ENCODE measurements at places on chromosomes 4 and X.

GRCh38 chrX:25175743-25176142 lies 160.0 kb upstream of the ARX start:
- no peak for DNase-seq

DNA sequence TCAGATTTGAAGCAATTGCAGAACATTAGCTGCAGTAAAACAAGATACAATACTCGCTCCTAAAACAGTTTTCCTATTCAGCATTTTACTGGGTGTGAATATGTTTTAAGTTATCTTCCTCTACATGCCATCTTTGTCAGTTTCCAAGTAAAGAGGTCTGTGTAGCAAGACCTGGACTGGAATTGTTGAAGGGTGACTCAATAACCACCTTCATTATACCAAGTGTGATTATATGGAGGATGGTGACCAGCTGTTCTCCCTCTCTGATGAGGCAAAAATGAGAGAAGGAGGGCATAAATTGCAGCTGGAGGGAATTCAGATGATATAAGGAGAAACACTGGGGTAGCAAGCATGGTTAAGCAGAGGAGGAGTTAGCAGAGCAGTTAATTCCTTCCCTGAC lies 922.1 kb upstream of the SLIT2 start:
- DNase-seq: no peak

DNA sequence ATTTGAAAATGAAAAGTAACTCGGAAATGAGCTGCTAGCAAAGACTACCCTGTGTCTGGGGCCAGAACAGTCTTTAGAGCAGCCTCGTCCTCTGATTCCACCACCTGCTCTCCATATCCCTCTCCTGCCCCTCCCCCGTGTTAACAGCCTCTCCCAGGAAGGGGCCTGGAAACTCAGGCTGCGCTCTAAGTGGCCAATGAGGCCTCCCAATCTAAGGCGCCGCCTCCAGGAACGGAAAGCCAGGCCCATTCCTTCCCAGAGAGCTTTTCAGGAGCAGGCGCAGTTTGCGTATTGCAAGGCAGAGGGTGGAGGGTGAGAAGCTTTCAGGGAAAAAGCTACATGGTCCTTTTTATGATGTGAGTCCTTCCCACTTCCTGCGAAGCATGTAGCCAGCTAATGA lies 31.2 kb downstream of the RS1 start:
- DNase-seq: no peak

GRCh38 chrX:30589146-30589888 lies 11.8 kb upstream of the TASL start:
- no peak for DNase-seq

GRCh38 chrX:129786210-129786651 lies 6.5 kb downstream of the SASH3 start:
- no peak for DNase-seq

DNA sequence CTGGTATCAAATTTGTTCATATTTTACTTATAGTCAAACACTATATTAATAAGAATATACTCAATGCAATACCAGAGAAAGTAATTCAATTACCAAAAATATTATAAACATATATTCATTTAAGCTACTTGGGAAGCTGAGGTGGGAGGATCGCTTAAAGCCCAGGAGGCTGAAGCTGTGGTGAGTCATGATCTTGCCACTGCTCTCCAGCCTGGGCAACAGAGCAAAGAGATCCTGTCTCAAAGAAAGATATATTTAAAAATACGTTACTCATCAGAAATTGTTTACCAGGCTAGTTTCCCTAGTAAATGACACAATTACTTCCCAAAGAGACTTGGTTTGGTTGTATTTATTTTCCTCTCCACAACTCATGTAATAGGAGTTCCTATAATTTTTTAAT lies 433.6 kb downstream of the GASK1B start:
- DNase-seq: no peak

GRCh38 chr4:26611885-26612284 lies 28.0 kb downstream of the TBC1D19 start:
- DNase-seq: no peak

DNA sequence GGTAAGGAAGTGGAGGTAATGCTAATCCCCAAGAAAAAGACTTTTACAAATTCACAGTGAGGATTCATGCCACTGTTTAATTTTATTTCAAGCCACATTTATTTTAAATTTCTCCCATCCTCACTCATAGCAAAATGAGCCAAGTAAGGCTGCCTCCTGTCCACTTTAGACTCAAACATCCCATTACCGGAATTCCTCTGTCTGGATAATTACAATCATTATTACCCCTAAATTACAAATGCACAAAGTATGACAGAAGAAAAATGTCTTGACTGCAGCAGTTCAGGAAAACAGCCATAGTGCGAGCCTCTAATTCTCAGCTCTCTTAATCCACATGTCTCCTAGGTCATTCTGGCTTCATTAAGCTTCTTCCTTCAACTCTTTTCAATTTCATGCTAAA lies 57.0 kb downstream of the MAPK10 start:
- DNase-seq: no peak

DNA sequence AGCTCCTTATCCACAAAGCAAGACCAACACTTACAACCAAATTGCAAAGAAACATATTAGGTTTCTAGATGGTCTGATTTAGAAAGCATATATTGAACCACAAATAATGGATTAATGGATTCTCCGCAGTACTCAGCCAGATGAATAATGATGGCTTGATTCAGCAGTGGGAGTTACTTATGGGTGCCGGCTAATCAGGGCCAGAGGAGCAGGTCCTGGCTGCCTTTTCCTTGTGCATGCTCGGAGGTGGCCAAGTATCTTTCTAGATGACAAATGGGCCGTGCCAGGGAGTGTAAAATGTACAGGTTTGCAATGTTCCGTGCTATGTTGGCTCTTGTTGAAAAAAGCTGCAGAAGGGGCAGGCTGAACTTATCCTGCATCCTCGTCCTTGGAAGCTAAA lies 70.2 kb downstream of the VCX3A start:
- no peak for DNase-seq

DNA sequence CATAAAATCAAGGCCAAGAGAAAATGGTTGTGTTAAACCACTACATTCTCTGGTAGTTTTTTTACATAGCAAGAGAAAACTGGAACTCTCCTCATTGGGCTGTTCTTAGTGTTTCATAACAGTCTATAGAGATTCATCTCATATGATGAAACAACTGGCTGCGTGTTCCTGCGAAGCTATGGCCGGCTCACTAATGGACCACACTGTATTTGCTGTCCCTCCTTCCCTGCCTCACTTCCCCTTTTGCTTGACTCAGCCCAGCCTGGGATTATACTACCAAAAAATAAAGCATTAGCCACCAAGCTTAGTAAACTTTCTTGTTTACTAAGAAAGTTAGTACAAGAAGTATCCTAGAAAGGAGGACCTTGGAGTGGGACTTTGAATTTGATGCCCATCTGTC lies 31.6 kb upstream of the LSM6 start:
- no peak for DNase-seq

GRCh38 chr4:89939546-89939945 lies 44.9 kb downstream of the MMRN1 start:
- DNase-seq: no peak

GRCh38 chr4:124290678-124291077 lies 421.9 kb downstream of the ANKRD50 start:
- no peak for DNase-seq

GRCh38 chr4:127759893-127760292 lies 22.2 kb upstream of the HSPA4L start:
- no peak for DNase-seq

DNA sequence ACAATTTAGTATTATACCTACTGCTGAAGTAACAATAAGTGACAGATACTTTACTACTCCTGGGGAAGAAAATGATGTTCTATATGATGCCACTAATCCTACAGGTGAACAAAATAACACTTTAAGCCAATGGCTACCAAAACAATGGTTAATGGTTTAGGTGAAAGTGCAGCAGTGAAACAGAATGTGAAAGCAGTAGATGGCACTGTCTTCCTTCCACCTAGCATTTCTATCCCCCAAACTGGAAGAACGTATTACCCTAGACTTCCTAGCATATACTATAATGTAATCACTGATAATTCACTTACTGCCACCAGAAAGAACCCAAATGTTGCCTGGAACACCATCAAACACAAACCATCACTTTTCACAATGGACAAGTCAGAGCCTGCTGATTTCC lies 18.9 kb upstream of the CABS1 start:
- no peak for DNase-seq

GRCh38 chr4:78863991-78864390 lies 75.2 kb downstream of the PAQR3 start:
- no peak for DNase-seq

GRCh38 chrX:39830414-39830813 lies 267.3 kb downstream of the BCOR start:
- DNase-seq: no peak

DNA sequence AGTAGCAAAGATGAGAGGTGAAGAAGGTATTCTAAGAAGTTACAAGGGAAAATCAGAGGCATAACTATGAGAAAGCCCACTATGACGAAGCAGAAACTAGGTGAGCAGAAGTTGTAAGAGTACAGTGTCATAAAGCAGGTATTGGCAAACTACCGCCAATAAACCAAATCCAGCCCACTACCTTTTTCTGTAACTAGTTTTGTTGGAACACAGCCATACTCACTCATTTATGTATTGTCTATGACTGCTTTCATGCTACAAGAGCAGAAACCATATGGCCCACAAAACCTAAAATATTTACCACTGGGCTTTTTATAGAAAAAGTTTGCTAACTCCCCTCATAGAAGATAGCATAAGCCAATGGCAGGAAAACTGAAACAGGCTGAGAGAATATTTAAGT lies 31.8 kb upstream of the ZCCHC13 start:
- DNase-seq: no peak

DNA sequence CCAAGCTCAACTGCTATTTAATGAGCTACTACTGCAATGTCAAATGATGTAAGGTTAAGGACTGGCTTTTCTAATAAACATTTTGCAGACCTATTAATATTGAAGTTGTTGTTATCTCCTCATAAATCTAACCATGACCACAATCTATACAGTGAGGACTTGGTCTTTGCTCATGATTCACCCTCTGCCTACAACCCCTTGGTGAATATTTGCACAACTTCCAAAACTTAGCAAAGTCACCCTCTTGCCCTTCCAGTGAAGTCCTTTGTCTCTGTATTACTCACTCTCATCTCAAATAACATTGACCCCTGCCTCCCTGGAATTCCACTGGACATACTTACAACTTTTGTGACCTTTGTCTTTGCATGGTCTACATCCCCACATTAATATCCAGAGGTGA lies 204.5 kb downstream of the KCNIP4 start:
- no peak for DNase-seq

DNA sequence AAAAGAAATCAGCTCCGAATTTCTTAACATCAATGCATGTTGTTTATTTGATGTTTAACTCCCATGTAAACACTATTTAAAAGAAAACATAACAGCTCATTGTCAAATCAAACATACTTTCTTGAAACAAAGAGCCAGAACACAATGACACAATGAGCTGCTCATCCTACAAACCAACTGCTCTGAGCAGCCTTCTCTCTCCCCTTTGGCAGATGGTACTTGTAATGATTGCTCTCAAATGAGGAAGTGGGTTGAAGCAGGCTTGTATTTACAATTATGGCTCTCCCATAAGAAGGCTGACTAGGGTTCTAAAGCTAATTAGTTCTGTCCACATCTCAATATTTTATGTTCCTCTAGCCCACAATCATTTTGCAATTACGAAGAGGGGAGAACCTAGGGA lies 637.8 kb upstream of the ADGRL3 start:
- no peak for DNase-seq

GRCh38 chrX:110541266-110541665 lies 182.6 kb downstream of the RTL9 start:
- no peak for DNase-seq

- DNase-seq: no peak
Measured at GRCh38 chr4:6042293-6043063, 24.2 kb upstream of the C4orf50 start.

DNA sequence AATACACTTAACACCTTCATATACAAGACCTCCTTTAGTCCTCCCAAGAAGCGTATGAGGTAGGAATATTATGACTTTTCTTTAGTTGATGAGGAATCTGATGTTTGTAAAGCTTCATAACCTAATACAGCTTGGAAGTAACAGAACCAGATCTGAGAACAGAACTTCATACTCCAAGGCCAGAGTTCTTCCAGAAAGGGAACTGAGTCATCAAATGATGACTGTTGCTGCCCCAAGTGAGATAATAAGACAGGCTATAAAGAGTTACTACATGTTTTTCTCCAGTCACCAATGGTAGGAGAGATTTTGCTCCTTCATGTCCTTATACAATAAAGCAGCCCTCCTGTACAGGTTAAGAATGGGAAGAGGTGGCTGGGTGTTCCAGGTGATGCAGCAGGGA lies 74.3 kb upstream of the ANXA3 start:
- no peak for DNase-seq

GRCh38 chr4:602559-602942 lies 22.8 kb upstream of the PDE6B start:
- peak; percentile 42 for DNase-seq

- DNase-seq: no peak
Measured at GRCh38 chrX:122945328-122945727, 238.8 kb upstream of the GRIA3 start.

DNA sequence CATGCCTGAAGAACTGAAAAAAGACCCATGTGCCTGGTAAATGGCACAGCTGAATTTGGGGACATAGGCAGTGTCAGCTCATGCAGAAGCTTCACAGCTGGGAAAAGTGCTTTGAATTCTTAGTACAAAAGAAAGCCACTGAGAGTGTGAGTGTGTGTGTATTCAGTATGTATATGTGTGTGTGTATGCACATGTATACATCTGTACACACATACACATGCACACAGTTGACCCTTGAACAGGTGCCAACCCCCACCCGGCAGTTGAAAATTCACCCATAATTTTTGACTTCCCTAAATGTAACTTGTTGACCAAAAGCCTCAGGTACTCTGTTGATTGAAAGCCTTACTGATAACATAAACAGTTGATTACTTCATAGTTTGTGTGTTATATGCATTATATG lies 49.5 kb upstream of the ENPP6 start:
- no peak for DNase-seq
